Endothelial cell (in vitro differentiated cells): ENCODE measurements at places on chromosomes 6 and 20. TPM values are rescaled to one million over a fixed set of nuclear protein-coding genes. Genes with fewer than 3 reads are reported as not detected.

Gene ZNF311
- 1.6 TPM for total RNA-seq

Gene NR2E1
- not detected for total RNA-seq

Gene ZSCAN31
- total RNA-seq, result 3.7 TPM

Gene GSTA3
- not detected for total RNA-seq

Gene SEC63
- 120 TPM for total RNA-seq

Gene SIRPD
- not detected for total RNA-seq

Gene TRIM31
- not detected for total RNA-seq

Gene TCF15
- total RNA-seq, result 6.6 TPM

Gene BLCAP
- 178 TPM for total RNA-seq

Gene BMP5
- 0.18 TPM for total RNA-seq

Gene VGLL2
- total RNA-seq, result 0.77 TPM

Gene DDX43
- not detected for total RNA-seq

Gene RBPJL
- total RNA-seq, result not detected

Gene PRICKLE4
- 20.7 TPM for total RNA-seq

Gene ZKSCAN8
- total RNA-seq, result 29.5 TPM

Gene CYP24A1
- not detected for total RNA-seq

Gene POFUT1
- total RNA-seq, result 43.5 TPM

Gene SLC22A16
- total RNA-seq, result 0.54 TPM

Gene TRIM10
- total RNA-seq, result not detected

Gene FNDC1
- 1.2 TPM for total RNA-seq

Gene SLCO4A1
- 1.4 TPM for total RNA-seq

Gene XKR7
- 0.23 TPM for total RNA-seq

Gene CRISP3
- total RNA-seq, result 0.80 TPM

Gene CAGE1
- total RNA-seq, result not detected

Gene LHFPL5
- total RNA-seq, result not detected

Gene PI16
- total RNA-seq, result 20.5 TPM
